Stimulated activated CD4-positive, alpha-beta T cell treated with anti-CD3 and anti-CD28 coated beads, Interleukin-4, amount 100 ng/mL, for 1 hour (primary cell): ENCODE measurements at places on chromosomes 1 and 21.

GRCh38 chr21:17869115-17869514 lies 50.0 kb upstream of the C21orf91 start:
- DNase-seq: no peak

GRCh38 chr1:18234790-18235242 lies 127.2 kb downstream of the IGSF21 start:
- DNase-seq: no peak

GRCh38 chr1:1427106-1427819 lies 6.2 kb upstream of the ANKRD65 start:
- no peak for DNase-seq

DNA sequence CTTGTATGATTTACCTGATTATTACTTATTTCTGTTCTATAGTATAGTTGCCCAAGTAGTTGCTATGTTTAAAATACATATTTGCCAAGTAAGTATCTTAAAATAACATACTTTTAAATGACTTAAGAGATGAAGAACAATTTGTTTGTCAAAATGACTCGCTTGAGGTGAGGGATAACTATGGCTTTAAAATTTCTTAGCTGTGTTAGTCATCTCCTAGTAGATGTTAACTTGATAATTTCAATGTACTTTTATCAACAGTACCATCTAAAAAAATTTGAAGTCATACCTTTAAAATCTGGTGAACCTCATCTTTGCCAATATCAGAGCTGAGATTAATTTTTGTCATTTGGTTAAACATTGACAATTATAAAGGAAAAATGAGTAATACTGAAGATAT lies 37.7 kb downstream of the ODR4 start:
- DNase-seq: no peak

GRCh38 chr1:21867451-21867996 lies 55.5 kb downstream of the LDLRAD2 start:
- DNase-seq: no peak

DNA sequence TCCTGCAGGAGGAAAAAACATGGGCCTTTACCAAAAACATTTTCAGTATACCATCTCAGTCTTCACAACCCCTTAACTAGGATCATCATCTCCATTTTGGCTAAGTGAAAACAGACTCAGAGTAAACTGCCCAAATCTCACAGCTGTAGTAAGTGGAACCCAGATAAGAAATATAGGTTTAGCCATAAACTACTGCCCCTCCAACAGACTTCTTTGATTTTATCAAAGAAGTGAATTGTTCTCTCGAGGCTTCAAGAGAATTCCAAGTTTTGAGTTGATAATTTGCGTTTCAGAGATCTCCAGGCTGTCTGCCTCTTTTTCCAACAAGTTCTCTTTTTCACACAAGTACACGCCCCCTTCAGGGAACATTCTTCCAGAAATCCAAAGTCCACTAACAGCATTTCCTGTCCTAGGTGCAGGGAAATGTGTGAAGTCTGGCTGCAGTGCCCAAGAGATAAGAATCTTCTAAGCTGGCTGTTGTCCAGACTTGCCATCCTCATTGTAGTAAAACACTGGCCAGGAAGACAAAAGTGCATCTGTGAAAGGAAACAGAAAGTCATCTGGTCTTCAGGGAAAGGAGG lies 30.8 kb downstream of the RNF19B start:
- DNase-seq: no peak

DNA sequence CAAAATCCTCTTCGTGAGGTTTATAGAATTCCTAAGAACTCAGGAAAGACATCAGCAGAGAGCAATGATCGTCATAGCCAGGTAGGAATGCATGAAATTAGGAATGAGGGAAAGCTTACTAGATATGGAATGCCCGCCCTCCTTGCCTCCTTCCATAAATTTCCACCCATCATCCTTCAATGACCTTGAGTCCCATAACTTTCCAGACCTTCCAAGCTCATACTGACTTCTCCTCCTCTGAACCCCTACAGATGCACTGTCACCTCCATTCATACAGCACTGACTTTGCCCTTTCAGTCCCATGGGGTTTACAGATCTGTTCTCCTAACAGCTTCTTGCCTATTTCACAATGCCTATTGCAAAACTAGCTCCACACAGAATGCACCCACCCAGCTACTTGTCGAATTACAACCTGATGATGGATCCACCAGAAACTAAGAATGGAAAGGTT lies 23.8 kb upstream of the PPP1R15B start:
- DNase-seq: no peak

DNA sequence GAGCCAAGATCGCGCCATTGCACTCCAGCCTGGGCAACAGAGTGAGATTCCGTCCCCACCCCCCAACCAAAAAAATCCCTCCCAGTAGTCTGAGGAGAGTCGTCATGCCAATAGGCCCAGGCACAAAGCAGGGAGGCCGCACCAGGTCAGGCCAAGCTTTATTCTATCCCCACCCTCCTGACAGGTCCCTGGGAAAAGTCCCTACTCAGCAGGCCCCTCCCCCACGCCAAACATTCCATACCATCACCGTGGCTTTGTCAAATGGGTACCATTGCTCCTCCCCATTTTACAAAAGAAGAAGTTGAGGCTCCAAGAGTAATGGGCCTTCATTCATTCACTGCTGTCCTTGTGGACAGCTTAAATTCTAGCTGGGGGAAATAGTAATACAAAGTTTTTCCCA lies 5.3 kb downstream of the GPR3 start:
- no peak for DNase-seq
